ENCODE measurements at places on chromosomes 1 and 21. TPM values are rescaled to one million over a fixed set of nuclear protein-coding genes. Genes with fewer than 3 reads are reported as not detected.

Gene IGSF21
- polyA plus RNA-seq: not detected

Gene RNASEL
- polyA plus RNA-seq: not detected

Gene SYT14
- polyA plus RNA-seq: 1.8 TPM

Gene MR1
- polyA plus RNA-seq: 7.0 TPM

Gene ARHGEF10L
- polyA plus RNA-seq: 12.6 TPM

Gene TMEM51
- polyA plus RNA-seq: 20.5 TPM

Gene FOXO6
- 0.35 TPM for polyA plus RNA-seq

Gene EPHB2
- polyA plus RNA-seq: 18.6 TPM

Gene MT1HL1
- polyA plus RNA-seq: not detected

Gene DMAP1
- polyA plus RNA-seq: 54.3 TPM

Gene SIM2
- polyA plus RNA-seq: not detected

Gene RUNX3
- not detected for polyA plus RNA-seq

Gene RGS13
- not detected for polyA plus RNA-seq
